BJ (cell line): ENCODE measurements at places on chromosomes 2 and 18.

DNA sequence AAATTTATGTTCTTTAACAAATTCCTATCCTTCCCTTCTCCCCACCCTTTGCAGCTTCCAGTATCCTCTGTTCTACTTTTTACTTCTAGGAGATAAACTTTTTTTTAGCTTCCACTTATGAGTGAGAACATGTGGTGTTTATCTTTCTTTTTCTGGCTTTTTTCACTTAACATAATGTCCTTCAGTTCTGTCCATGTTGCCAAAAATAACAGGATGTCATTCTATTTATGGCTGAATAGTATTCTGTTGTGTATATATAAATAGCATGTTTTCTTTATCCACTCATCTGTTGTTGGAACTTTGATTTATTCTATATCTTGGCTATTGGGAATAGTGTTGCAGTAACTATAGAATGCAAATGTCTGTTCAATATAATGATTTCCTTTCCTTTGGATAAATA, 1191.2 kb downstream of the CNTNAP5 start:
- DNase-seq: no peak

DNA sequence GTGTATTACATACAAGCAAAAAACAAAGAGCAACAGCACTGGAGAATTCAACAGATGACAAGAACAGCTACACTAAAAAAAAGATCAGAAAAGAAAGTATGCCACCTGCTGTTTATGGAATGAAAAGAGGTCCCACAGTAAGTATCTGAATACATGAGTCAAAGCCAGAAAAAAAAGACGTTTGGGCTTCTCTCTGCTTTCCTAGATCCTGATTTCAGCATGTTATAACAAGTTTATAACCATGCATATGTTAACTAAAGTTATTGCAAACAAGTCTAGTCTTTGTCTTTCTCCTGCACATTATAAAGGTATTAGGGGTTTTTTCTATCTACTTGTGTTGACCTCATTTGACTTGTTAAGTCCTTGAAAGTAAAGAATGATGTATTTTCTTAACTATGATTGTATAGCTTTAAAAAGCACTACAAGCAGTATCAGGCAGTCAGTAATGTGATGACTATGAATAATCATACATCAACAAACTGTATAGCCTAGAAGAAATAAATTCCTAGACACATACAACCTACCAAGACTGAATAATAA, 108.5 kb upstream of the COL5A2 start:
- DNase-seq: peak; percentile 55

GRCh38 chr2:118718921-118719320, 128.5 kb downstream of the EN1 start:
- DNase-seq: no peak

DNA sequence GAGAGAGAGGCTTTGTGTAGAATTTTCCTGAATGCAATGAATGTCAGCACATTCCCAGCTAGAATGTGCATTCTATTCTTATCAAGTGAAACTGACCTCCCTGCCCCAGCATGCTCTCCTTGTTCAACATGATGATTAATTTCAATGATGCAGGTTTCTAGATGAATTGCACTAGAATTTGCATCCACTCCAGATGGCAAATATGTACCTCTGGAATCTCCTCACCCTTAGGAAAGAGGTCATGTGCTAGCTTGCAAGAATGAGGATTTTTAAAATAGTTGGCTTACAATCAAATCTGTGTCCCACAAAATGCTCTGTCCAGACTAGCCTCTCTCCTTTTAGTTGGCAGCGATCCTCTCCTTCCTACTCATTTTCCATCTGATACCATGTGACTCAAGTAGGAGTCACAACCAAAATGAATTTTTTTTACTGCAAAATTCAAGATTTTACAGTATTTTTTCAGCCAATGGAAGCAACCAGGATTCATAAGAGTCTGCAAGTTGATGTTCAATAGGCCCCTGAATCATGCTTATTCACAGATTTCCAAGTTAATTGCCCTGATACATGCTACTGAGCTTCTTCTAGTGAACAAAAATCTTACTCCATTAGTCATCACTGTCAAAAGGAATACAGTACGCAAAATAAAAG, 21.0 kb upstream of the STAT4 start:
- DNase-seq: peak; percentile 97

GRCh38 chr18:63155910-63156773, 163.4 kb downstream of the BCL2 start:
- no peak for DNase-seq

- no peak for DNase-seq
Observed at GRCh38 chr2:36729067-36729466, 32.6 kb downstream of the VIT start.

- no peak for DNase-seq
Observed at GRCh38 chr2:165631089-165631488, 161.6 kb downstream of the CSRNP3 start.

DNA sequence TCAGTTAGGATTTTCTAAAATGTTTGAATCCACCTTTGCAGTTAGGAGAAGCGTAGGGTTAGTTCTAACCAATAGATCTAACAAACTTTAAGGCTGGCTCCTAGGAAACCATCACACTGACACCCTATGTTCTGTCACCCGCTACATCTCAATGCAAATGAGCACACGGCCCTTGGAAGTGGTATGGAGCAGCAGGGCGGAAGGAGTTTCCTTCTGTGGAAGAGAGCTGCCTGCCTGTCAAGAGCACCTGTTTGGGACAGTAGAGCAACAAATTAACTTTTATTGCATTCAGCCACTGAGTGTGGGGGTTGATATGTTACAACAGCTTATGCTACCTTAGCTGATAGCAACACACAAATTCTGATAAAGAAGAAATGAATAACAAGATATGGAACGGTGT, 306.9 kb upstream of the RAB6C start:
- no peak for DNase-seq
